ENCODE measurements at places on chromosomes 12 and 14.

DNA sequence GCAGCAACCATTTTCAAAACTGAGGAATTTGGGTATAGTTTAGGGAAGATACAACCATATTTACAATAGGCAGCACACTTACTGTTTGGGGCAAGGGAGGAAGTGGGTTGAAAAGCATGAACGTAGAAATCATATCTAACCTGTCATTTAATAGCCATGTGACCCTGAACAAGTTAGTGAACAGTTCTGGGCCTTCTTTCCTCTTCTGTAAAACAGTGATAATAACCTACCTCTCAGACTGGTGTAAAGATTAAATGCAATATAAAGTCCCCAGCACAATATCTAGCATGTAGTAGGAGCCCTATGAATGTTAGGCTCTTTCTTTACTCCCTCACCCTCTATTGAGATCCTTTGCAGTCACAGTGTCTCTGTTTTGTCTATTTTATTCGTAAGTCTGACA is 33.5 kb downstream of the A2ML1 start:
- DNase-seq: no peak

- DNase-seq: no peak
Observed at GRCh38 chr14:35343702-35344101, 51.5 kb downstream of the PSMA6 start.

GRCh38 chr12:133130808-133131128 is 341 bp downstream of the ZNF10 start:
- no peak for DNase-seq

GRCh38 chr14:101197595-101198397 is 294.3 kb upstream of the RTL1 start:
- no peak for DNase-seq

GRCh38 chr14:90652626-90653025 is 163.6 kb downstream of the TTC7B start:
- DNase-seq: no peak

GRCh38 chr12:110281549-110282299 is 677 bp downstream of the ATP2A2 start:
- no peak for DNase-seq

- DNase-seq: no peak
Observed at GRCh38 chr14:50109342-50109741, 7.0 kb downstream of the VCPKMT start.

- DNase-seq: no peak
Observed at GRCh38 chr12:68870011-68870410, 62.0 kb downstream of the MDM2 start.

DNA sequence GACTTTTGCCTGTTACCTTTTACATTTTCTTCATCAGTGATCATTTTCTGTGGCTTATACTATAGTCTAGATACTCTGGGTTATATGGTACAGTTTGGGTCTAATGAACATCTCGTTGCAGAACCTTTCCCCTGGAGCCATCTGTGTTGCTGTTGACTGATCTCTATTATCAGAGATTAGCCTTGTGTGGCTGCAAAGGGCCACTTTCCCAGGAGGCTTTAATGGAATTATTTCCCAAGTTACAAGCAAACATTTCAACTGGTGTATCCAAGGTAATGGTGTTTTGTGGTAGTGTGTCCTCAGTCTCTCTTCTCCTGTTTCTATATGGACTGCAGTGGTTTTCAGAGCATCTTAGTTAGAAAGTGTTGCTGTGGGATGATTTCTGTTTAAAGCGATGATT is 25.9 kb downstream of the UTP20 start:
- no peak for DNase-seq

GRCh38 chr12:127150956-127151355 is 1116.0 kb upstream of the TMEM132C start:
- no peak for DNase-seq

GRCh38 chr14:91983588-91983987 is 36.1 kb upstream of the FBLN5 start:
- DNase-seq: no peak

DNA sequence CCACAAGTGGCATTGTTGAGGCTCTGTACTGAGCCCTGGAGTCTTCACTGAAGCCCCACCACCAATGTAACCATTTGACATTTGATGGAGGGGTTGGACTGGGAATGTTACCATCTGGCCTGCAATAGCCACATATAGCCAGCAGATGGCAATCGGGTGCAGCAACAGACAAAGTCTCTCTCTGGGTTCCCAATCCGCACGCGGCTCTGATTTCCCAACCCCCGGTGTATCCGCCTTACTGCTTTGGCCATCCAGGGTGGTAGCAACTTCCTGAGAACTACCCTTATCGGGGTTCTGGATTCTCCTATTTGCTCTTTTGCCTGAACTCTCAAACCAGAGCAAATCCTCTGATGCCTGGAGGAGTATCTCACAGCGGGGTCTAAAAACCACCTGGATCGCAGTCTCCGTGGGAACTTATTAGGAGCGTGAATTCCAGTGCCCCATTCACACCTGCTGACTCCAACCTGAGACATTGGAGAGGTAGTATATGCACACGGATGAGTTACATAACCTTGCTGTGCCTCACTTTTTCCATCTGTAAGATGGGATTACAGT is 14.2 kb downstream of the VRTN start:
- peak; percentile 91 for DNase-seq

DNA sequence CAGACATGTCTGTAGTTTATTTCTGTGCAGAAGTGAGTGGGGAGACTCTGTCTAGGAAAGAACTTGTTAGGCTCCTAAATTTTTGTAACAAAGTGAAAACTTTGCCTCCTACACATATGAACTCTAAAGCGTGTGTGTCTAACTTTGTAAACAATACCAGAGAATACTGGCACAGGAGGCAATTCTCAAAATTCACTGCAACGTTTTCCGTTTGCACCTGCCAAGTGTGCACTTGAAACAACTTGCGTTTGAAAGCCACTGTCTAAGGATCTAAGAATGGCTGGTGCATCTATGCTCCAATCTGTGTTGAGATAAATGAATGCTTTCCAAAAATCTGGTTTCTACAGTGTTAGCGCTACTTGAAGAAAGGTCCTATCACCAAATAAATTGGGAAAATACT is 15.3 kb downstream of the GRIP1 start:
- no peak for DNase-seq

DNA sequence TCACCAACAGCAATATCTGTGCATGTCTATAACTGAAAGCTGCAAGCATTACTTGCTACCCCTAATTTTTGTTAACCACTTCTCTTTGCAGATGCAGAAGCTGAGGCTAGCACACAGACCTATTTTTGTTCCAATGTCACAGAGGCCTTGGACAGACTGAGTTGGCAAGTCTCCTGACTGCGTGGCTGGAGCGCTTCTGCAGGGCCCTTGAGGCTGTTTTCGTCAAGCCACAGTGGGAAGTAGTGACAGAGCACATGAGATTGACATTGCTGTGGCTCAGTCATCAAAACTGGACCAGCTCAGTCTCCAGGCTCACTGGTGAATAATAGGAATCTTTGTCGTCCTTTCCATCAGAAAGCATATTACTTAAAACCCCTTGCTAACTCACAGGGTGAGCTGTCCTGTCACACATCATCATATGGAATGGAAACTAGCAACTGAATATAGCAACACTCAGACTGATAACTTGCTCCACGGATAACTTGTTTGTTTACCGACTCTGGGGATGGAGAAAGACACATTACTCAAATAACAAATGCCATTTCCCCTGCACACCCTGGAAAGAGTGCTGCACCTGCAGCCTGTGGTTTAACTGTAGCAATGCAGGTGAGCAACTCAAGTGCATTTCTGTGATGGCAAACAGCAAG is 43.6 kb upstream of the DDX11 start:
- DNase-seq: no peak

- no peak for DNase-seq
Observed at GRCh38 chr12:911191-911826, 38.2 kb downstream of the RAD52 start.

DNA sequence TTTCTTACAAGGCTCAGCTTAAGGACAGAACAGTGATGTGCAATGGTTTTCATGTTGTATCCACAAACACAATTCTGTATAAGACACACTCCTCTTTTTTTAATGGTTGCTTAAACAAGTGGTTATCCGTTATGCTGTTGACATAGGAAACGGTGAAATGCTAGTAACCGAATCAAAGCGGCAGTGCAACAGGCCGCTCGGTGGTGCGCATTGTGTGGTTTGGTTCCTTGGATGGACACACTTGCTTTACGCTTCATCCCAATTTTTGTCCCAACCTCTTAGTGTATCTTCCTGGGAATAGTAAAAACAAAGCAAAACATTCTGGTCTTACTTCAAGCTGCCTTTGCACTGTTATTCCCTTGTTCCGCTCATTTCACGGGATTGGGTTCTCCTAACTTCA is 650 bp upstream of the PTGER2 start:
- DNase-seq: no peak

DNA sequence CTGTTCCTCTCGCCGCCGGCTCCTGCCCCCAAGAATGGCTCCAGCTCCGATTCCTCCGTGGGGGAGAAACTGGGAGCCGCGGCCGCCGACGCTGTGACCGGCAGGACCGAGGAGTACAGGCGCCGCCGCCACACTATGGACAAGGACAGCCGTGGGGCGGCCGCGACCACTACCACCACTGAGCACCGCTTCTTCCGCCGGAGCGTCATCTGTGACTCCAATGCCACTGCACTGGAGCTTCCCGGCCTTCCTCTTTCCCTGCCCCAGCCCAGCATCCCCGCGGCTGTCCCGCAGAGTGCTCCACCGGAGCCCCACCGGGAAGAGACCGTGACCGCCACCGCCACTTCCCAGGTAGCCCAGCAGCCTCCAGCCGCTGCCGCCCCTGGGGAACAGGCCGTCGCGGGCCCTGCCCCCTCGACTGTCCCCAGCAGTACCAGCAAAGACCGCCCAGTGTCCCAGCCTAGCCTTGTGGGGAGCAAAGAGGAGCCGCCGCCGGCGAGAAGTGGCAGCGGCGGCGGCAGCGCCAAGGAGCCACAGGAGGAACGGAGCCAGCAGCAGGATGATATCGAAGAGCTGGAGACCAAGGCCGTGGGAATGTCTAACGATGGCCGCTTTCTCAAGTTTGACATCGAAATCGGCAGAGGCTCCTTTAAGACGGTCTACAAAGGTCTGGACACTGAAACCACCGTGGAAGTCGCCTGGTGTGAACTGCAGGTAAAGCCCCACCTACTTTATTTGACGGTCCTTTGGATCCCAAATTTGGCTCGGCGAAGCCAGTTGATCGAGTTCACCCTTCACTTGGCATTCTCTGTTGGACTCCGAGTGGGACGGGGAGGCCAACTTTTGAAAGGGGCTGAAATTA is 1.5 kb downstream of the WNK1 start:
- peak; percentile 57 for DNase-seq

DNA sequence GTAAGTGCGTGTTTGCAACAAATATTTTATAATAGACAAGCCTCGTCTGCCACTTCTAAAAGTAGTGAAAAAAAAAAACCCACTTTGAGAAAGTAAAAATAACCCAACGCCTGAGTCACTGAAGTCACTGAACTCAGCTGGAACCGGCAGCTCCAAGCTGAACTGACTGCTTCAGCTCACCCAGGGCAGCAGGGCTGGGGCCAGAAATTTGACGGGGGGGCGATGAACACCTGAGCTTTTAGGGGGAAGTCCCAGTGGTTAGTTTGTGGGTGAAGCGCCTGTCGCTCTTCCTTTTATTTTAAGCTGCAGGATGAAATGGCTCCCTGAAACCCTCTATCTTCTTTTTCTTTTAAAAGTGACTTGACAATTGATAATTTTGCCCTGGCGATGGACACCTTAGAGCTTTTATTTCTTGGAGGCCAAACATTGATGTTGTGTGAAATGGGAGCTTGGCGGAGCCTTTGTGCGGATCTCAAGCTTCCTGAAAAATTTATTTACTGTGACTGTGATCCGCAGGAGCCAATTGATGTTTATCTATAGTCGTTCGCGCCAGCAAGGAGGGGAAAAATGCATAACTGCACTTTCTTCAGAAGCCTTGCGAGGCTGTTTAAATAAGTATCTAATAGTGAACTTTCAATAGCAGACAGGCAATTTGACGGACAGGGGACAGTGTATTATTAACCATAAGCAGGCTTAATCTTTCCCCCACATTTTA is 173.2 kb upstream of the MYL2 start:
- no peak for DNase-seq

- no peak for DNase-seq
Observed at GRCh38 chr14:94823556-94824341, 53.8 kb upstream of the GSC start.

DNA sequence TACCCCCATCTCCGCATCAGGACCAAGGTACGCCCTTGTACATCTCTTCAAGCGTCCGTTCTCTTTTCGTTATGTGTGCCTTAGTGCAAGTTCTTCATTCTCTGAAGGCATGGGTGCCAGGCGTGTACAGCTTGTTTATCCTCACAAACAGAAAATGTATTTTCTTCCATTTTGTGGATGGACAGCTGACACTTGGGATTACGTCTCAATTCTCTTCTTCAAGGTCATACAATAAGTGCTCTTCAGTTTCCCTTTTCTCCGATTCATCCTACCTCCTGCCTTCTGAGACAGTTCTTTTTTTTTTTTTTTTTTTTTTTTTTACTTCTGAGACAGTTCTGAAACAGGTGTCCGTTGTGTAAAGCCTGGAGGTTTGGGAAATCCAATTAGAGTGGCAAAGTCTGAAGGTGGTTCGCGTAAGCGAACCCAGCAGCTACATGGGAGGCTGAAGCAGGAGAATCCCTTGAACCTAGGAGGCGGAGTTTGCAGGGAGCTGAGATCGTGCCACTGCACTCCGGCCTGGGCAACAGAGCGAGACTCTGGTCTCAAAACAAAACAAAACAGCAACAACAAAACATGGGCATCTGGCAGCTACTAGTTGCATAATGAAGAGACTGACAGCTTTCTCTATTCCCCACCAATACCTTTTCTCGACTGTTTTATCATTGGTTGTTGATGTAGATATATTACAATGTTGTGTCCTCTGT is 734 bp downstream of the COX6A1 start:
- DNase-seq: no peak

DNA sequence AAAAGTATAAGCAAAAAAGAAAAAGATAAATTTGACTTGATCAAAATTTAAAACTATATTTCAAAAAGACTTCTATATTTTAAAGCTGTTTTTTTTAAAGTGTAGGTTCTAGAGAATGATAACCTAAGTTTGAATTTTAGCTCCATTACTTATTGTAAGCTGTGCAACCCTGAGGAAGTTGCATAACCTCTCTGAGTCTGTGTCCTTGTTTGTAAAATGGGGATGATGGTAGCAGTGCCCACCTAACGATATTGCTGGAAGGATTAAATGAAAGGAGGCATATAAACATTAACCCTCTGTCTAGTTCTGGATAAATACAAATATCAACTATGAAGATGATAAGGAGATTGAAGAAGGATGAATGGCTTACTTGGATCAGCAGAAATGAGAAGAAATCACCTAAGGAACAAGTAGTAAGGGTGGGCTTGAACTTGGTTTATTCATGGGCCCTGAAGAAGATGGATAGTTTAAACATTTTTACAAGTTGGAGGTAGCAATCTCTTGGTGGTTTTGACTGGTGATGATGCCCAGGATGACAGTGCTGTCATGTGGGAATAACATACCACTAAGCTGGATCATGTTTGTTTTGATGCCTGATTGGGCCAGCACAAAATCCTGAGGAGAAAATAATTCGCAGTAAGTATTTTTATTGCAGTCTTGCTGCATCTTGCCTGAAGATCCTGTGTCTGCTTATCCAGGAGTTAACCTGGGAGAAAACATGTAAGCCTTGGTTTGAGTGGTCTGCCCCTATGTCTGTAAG is 35.0 kb downstream of the TXNRD1 start:
- no peak for DNase-seq

- DNase-seq: no peak
Observed at GRCh38 chr14:98896449-98896848, 375.5 kb downstream of the BCL11B start.

Data from neural progenitor cell (in vitro differentiated cells).